ENCODE measurements at places on chromosomes 2 and 18.

GRCh38 chr2:88123975-88124917, 3.6 kb downstream of the FABP1 start:
- DNase-seq, result no peak

GRCh38 chr2:44192646-44193045, 24.0 kb downstream of the PPM1B start:
- DNase-seq, result no peak

DNA sequence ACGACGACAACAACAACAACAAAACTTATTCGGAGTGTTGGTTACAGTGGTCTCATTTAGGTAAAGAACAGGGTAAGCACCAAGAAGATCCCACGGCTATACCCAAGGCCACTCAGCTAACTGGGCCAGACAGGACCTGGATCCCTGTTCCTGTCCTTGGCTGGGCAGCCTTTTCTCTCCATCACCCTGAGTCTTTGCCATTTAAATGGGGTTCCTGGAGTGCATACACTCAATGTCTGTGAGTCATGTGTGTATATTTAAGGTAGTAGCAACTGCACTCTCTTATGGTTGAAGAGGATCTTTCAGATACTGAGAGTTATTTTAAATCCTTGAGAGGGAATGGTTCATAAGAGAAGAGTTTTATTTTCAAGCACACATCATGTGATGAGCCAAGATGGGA, 35.3 kb downstream of the ADCYAP1 start:
- no peak for DNase-seq

- no peak for DNase-seq
These were observed 13.4 kb downstream of the IL18RAP start for GRCh38 chr2:102436323-102436722.

DNA sequence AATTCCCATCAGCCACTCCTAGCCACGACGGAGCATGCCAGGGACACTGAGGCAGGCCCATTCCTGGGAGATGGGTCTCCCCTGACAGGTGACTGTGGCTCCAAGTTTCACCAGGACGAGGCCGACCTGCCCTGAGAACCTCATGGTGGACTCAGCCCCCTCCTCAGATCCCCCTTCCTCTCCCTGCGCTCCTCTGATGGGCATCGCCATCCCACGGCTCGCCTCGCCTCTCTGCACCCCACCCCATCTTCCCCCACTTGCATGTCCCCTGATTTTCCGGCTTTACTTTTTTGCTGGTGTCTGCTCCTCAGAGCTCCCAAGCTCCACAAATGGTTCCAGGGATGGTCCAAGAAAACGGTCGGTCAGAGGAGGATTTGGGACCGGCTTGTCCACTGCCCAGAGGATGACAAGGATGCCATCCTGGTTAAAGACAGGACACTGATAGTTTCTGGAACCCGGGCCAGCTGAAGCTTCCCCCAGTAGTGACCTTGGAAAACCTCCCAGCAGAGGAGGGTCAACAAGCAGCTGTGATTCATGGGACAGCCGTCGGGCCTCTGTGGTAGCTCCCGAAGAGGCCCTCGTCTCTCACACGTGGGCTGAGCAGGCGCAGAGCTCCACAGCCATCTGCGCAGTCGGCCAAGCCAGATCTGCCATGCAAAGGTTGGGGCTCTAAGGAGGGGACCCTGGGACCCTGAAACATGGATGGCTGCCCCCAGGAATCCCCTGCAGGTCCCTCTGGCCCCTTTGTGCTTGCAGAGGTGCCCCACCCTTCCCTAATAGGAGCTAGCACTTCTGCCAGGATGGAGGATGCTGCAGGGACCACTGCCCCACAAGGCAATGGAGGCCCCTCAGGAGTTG, 87.8 kb upstream of the SLC66A3 start:
- DNase-seq, result no peak

DNA sequence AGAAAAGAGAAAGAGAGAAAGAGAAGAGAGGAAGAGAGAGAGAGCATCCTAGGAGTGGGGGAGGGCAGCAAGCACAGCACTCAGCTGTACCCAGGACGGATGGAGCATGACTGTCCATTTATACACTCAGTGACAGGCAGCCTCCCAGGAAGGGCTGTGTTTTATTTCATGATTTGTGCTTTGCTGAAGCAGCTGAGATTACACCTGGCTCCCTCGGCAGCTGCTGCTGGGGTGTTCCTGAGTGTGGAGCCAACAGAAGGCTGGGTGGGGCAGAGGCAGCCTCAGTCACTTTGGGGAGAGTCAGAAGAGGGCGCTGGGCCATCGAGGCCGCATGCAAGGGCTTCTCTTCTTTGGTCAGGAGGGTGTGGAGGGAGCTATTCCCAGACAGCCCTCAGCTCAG, 47.8 kb upstream of the TEX51 start:
- no peak for DNase-seq

- DNase-seq, result no peak
These were observed 22.1 kb upstream of the PTPN2 start for GRCh38 chr18:12906119-12906518.

DNA sequence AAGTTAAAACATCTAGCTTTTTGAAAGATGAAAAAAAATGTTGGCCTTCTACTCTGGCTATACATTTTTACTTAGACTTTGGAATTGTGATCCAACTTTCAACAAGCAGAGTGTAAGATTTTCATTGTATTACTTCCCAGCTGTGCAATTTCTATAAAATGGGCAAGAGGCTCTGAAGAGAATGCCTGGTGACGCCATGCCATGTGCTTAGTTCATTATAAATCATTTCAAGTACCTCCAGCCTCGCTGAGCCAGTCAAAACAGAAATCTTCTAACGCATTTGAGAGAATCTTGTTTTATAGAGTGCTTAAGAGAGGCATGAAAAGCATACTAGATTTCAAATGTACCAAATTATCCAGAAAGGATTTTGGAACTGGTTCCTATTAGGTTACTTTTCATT, 10.1 kb upstream of the STK17B start:
- no peak for DNase-seq

DNA sequence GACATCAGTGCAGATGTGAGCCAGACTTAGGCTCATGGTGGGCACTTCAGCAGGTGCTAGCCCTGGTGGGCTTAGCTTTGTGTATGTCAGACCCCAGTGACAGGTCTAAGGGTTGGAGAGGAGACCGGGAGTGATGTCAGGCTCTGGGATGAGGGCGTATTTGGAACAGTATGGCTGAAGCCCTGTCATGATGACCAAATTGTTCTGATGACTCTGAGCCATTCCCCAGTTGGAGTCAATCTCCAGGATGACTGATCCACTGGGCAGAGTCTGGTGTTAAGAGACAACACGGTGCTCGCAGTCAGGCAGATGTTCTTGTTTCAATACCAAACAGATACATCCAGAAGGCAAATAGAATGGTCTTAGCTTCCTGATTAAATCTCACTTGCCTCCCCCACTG, 241.5 kb downstream of the SOX11 start:
- DNase-seq, result no peak

DNA sequence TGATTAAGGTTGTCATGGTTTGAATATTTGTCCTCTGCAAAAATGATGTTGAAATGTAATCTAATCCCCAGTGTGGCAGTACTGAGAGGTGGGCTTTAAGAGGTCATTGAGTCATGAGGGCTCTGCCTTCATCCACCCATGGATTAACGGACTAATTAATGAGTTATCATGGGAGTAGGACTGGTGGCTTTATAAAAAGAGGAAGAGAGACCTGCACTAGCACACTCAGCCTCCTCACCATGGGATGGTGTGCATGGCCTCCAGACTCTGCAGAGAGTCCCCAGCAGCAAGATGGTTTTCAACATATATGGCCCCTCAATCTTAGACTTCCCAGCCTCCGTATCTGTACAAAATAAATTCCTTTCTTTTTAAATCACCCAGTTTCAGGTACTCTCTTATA, 41.0 kb downstream of the DTNB start:
- DNase-seq, result no peak

GRCh38 chr18:64119916-64120315, 29.0 kb downstream of the LINC00305 start:
- DNase-seq, result no peak

- no peak for DNase-seq
These were observed 193.7 kb upstream of the ID2 start for GRCh38 chr2:8488001-8488738.

DNA sequence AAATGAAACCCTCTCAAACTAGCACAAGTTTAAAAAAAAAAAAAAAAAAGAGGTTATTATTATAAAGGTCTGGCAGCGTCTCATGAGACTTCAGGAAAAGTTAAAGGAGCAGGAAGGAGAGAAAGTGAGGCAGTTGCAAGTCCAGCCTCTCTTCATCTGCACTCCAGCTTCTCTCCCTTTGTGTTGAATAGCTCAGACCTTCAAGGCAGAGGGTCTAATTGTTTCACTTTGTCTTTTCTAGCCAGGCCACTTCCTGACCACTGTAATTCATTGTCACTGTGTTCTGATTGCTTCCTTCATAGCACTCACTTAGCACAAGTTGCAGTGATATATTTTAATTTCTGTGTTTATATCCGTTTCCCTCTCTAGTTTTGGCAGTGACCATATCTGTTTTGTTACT, 99.9 kb downstream of the SPATS2L start:
- no peak for DNase-seq

- DNase-seq, result no peak
These were observed 601.7 kb upstream of the VRK2 start for GRCh38 chr2:57444752-57445430.

- no peak for DNase-seq
These were observed 571 bp downstream of the YWHAQ start for GRCh38 chr2:9630117-9630735.

- DNase-seq, result no peak
These were observed 205.1 kb upstream of the TNP1 start for GRCh38 chr2:217065012-217065290.
